Activated CD4-positive, alpha-beta T cell treated with anti-CD3 and anti-CD28 coated beads for 36 hours (primary cell): ENCODE measurements at places on chromosomes 3 and 15. TPM values are rescaled to one million over a fixed set of nuclear protein-coding genes. Genes with fewer than 3 reads are reported as not detected.

Gene NTRK3
- total RNA-seq = 0.88 TPM

Gene ASB14
- not detected for total RNA-seq

Gene SLC24A5
- total RNA-seq = not detected

Gene CHRNA7
- not detected for total RNA-seq

Gene PATL2
- 14.1 TPM for total RNA-seq

Gene LIPC
- 0.50 TPM for total RNA-seq

Gene KBTBD8
- total RNA-seq = 9.2 TPM

Gene EPHA3
- 0.09 TPM for total RNA-seq

GRCh38 chr15:80567721-80568157, 127.4 kb upstream of the ABHD17C start:
- H3K36me3 ChIP-seq = no peaks in the 10 kb centered on the region
- peaks cover 7% of the 10 kb centered on the region for H3K27me3 ChIP-seq
- H3K27ac ChIP-seq = no peak overlapping the region
- peaks cover 9% of the 10 kb centered on the region for H3K4me1 ChIP-seq
- no peak overlapping the region for H3K4me3 ChIP-seq
- peak; percentile 39 for DNase-seq

- H3K4me1 ChIP-seq = no peaks in the 10 kb centered on the region
- no peaks in the 10 kb centered on the region for H3K36me3 ChIP-seq
- H3K4me3 ChIP-seq = no peak overlapping the region
- H3K27me3 ChIP-seq = peaks cover 2% of the 10 kb centered on the region
- no peak for DNase-seq
These were observed 225.0 kb upstream of the P2RY1 start for GRCh38 chr3:152609891-152610290.

- H3K27me3 ChIP-seq = no peaks in the 10 kb centered on the region
- no peaks in the 10 kb centered on the region for H3K4me1 ChIP-seq
- H3K36me3 ChIP-seq = peaks cover 46% of the 10 kb centered on the region
- H3K27ac ChIP-seq = no peak overlapping the region
- no peak overlapping the region for H3K4me3 ChIP-seq
These were observed 30.3 kb downstream of the CDC25A start for GRCh38 chr3:48157950-48158376.

- no peak for DNase-seq
- no peaks in the 10 kb centered on the region for H3K36me3 ChIP-seq
- no peak overlapping the region for H3K27ac ChIP-seq
These were observed 962.3 kb downstream of the EPHA3 start for GRCh38 chr3:90069748-90070147.

DNA sequence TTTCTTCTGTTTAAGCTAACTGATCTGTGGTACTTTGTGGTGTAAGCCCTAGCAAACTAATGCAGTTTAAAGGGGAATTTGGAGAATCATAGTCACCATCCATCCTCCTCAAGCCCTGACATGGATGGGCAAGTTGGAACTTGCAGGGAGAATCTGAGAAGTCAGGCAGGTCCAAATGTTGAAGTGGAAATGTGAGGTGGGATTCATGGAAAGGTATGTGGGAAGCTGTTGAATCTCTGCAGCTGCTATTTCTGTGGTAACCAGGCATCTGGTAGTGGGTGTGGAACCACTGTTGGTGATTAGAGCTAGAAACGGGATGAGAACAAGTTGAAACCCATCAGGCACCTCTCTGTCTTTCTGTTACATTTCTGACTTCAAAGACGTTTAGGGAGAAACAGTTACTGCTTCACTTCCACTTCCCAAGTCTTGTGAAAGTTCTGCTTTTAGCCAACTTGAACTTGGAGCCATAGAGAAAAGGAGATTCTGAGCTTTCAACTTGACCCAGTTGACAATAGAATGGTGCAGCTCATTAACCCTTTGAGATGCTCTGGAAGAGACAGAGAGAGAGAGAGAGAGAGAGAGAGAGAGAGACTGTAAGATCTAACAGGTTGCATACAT, 38.1 kb upstream of the NMNAT3 start:
- no peaks in the 10 kb centered on the region for H3K36me3 ChIP-seq
- no peak overlapping the region for H3K27ac ChIP-seq
- H3K4me1 ChIP-seq = no peaks in the 10 kb centered on the region
- no peak overlapping the region for H3K4me3 ChIP-seq

DNA sequence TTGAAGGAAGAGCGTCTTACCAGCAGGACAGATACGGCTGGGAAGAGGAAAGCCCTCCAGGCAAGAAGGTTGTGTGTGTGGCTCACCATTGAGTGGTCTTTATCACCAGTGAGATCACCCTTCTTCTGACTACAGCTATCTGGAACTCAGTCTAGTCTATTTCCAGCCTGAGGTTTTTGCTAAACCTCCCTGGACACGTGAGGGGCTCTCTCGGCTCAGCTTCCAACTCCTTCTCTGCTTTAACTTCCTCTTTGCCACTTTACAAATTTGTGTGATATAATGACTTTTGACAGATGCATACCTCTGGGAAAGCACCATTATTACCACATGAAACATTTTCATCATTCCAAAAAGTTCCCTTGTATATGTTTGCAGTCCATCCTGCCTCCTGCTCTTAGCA, 15.3 kb upstream of the ROPN1 start:
- no peak overlapping the region for H3K4me3 ChIP-seq
- peaks cover 35% of the 10 kb centered on the region for H3K27me3 ChIP-seq
- DNase-seq = no peak
- no peaks in the 10 kb centered on the region for H3K4me1 ChIP-seq
- H3K27ac ChIP-seq = no peak overlapping the region

- H3K4me3 ChIP-seq = no peak overlapping the region
- H3K36me3 ChIP-seq = no peaks in the 10 kb centered on the region
- no peaks in the 10 kb centered on the region for H3K4me1 ChIP-seq
- no peak for DNase-seq
- H3K27me3 ChIP-seq = no peaks in the 10 kb centered on the region
These were observed 212.4 kb downstream of the IL5RA start for GRCh38 chr3:2897821-2898220.

DNA sequence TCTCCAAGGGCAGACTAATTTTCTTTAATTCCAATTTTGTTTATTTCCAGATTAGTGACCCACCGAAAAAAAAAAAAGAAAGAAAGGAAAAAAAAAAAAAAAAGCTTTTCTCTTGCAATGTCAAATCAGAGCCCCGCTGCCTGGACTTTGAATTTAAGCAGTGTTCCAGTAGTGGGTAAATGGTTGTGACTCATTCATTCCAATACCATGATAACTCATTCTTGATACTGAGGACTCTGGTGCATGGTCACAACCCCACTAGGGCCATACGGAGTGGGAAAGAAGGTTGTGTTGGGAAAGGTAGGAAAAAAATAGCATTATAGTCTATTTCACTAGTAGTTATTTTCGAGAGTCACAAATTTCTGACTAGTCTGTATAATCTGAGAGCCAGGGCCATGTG, 59.1 kb upstream of the COL8A1 start:
- DNase-seq = no peak
- no peaks in the 10 kb centered on the region for H3K27me3 ChIP-seq
- H3K27ac ChIP-seq = no peak overlapping the region
- no peaks in the 10 kb centered on the region for H3K4me1 ChIP-seq
- H3K4me3 ChIP-seq = no peak overlapping the region

- no peaks in the 10 kb centered on the region for H3K4me1 ChIP-seq
- no peak overlapping the region for H3K4me3 ChIP-seq
- no peak overlapping the region for H3K27ac ChIP-seq
These were observed 70.2 kb downstream of the FAM43A start for GRCh38 chr3:194755671-194756459.

GRCh38 chr3:29889215-29889614, 608.3 kb downstream of the RBMS3 start:
- peaks cover 7% of the 10 kb centered on the region for H3K27me3 ChIP-seq
- no peak for DNase-seq
- no peaks in the 10 kb centered on the region for H3K4me1 ChIP-seq
- no peaks in the 10 kb centered on the region for H3K36me3 ChIP-seq
- no peak overlapping the region for H3K27ac ChIP-seq

DNA sequence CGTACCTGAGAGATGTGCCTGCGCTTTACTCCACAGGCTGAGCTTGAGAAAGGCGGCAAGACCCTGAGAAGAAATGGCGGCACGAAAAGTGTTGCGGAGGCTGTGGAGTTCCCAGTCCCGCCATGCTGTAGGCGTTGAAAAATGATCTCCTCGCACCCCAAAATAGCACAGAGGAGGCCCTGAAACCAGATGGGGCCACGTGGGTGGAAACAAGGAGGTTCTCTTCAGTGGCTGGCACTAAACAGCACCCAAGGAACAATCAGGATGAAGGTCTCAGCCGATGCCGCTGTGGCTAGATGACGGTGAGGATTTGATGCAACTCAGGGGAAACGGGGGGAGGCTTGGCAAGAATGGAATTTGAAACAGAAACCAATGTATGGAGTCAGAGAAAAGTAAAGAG, 57.3 kb downstream of the TMEM212 start:
- no peak overlapping the region for H3K27ac ChIP-seq
- H3K36me3 ChIP-seq = no peaks in the 10 kb centered on the region
- H3K4me1 ChIP-seq = no peaks in the 10 kb centered on the region

- no peak for DNase-seq
- H3K4me3 ChIP-seq = no peak overlapping the region
- no peaks in the 10 kb centered on the region for H3K4me1 ChIP-seq
- peaks cover 10% of the 10 kb centered on the region for H3K27me3 ChIP-seq
- H3K36me3 ChIP-seq = no peaks in the 10 kb centered on the region
These were observed 24.4 kb downstream of the LARP6 start for GRCh38 chr15:70829371-70830166.

- no peak overlapping the region for H3K4me3 ChIP-seq
- no peak overlapping the region for H3K27ac ChIP-seq
- no peaks in the 10 kb centered on the region for H3K27me3 ChIP-seq
- H3K4me1 ChIP-seq = no peaks in the 10 kb centered on the region
These were observed 291.8 kb downstream of the NAALADL2 start for GRCh38 chr3:175150812-175151401.

DNA sequence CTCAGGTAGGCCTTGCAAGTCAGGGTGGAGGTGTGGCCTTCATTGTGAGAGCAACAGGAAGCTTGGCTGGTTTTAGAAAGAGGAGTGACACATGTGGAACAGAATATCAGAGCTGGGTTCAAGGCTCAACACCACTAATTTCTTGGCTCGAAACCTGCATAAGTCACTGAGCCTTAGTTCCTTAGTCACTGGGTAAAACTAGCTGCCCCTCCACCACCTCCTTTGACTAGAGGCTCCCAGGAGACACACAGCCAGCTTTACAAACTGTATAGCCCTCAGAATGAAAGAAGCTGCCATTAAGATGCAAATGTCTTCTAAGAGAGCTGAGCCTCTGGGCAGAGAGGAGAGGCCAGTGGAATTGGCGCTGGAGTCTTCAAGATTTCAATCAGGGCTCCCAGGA, 67.7 kb downstream of the CERS3 start:
- H3K27ac ChIP-seq = no peak overlapping the region
- no peak overlapping the region for H3K4me3 ChIP-seq

GRCh38 chr15:74892313-74892712, 2.5 kb downstream of the MPI start:
- no peak overlapping the region for H3K4me3 ChIP-seq
- H3K4me1 ChIP-seq = peaks cover 46% of the 10 kb centered on the region
- H3K27ac ChIP-seq = peak overlapping the region; percentile 31

DNA sequence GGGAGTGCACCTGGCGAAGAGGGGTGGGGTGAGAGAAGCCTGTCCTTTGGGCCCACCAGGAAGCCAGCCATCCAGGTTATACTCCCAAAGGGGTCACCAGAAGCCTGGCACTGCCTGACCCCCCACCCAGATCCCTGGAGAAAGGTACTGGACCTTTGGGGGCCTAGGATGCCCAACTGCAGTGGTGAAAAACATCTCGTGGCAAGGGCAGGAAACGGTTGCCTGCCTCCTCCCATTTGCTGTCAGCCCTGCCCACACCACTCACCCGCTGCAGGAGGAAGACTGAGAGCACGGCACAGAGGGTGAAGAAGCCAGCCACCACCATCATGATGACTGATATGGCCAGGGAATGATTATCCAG, 2.2 kb upstream of the ULK3 start:
- H3K27ac ChIP-seq = peak overlapping the region; percentile 96
- peak; percentile 80 for DNase-seq

DNA sequence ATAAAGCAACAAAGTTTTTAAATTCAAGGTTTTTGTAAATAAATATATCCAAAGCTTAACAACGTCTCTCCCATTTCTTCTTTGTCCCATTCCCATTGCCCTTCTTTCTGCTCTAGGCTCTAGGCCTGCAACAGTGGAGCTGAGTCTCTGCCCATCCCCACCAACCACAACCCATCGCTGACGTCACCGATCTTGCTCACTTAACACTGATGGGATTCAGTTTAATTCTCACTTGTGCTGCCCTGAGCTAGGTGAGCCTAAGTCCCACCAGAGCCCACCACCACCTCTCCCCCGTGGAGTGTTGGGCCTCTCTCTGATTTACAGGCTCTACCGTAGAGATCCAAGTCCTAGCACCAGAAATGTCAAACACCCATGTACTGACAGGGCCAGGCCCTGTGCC, 61.3 kb upstream of the RAB6B start:
- H3K4me1 ChIP-seq = no peaks in the 10 kb centered on the region
- no peak for DNase-seq
- no peak overlapping the region for H3K4me3 ChIP-seq
- H3K27me3 ChIP-seq = no peaks in the 10 kb centered on the region

DNA sequence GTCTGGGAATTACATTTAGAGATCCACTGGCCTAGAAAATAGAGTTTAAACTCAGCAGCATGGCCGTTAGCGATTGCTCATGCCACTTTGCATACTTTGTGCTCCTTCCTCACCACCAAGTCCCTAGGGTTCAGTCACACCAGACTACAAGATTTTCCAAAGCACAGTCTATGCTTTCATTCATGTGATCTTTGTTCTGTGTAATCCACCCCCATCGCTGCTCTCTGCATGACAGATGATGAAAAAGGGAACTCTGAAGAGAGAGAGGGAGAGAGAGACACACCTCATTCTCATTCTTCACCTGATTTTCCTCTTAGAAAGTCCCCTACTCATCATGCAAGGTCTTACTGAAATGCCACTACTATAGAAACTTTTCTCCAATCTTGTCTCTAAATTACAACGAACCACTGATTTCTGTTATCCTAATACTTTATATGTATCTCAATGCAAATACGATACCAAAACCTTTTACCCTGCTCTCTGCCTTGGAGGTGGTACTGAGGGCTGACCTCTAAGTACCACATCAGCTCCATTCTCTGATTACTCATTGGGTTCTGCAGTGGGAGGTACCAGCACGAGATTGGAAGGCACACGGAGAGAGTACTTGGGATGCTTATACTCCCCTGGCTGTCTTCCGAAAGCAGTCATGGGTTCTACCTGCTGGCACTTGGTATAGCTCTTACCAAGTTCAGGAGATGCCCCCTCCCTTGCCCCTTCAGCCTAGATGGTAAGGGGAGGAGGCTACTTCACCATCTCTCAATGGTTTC, 1.1 kb upstream of the PARP15 start:
- peak overlapping the region; percentile 87 for H3K27ac ChIP-seq
- peaks cover 28% of the 10 kb centered on the region for H3K36me3 ChIP-seq
- peak overlapping the region; percentile 24 for H3K4me3 ChIP-seq
- peak; percentile 78 for DNase-seq
- no peaks in the 10 kb centered on the region for H3K27me3 ChIP-seq

GRCh38 chr3:80097674-80098073, 329.9 kb upstream of the ROBO1 start:
- H3K36me3 ChIP-seq = no peaks in the 10 kb centered on the region
- no peak overlapping the region for H3K4me3 ChIP-seq
- no peaks in the 10 kb centered on the region for H3K27me3 ChIP-seq
- DNase-seq = no peak
